ENCODE measurements at places on chromosomes 1 and 21. TPM values are rescaled to one million over a fixed set of nuclear protein-coding genes. Genes with fewer than 3 reads are reported as not detected.

GRCh38 chr1:16371725-16372124 lies 4.7 kb downstream of the SZRD1 start:
- no peak for DNase-seq

- no peak for DNase-seq
Measured at GRCh38 chr1:118992868-118993699, 4.9 kb upstream of the TBX15 start.

GRCh38 chr21:45877821-45878469 lies 103.6 kb upstream of the COL6A1 start:
- no peak for DNase-seq

- no peak for DNase-seq
Measured at GRCh38 chr1:64754173-64754572, 9.3 kb downstream of the RAVER2 start.

The OR2T11 gene
- not detected for total RNA-seq

The XCL1 gene
- total RNA-seq = not detected

The LAMC2 gene
- total RNA-seq = 14.8 TPM

- DNase-seq = no peak
Measured at GRCh38 chr21:43338951-43339350, 88.0 kb downstream of the SIK1 start.

DNA sequence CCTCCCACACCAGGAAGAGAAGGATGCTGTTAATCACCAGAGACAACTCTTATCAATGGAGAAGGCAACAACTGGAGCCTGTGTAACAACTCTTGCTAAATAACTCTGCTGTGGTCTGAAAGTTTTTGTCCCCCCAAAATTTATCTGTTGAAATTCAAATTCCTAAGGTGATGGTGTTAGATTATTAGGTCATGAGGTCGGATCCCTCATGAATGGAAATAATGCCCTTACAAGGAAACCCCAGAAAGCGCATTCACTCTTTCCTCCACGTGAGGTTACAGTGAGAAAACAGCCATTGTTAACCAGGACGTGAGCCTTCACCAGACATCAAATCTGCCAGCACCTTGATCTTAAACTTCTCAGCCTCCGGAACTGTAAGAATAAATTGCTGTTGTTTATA lies 141.9 kb upstream of the CXADR start:
- DNase-seq = no peak

The FAM229A gene
- 8.7 TPM for total RNA-seq

DNA sequence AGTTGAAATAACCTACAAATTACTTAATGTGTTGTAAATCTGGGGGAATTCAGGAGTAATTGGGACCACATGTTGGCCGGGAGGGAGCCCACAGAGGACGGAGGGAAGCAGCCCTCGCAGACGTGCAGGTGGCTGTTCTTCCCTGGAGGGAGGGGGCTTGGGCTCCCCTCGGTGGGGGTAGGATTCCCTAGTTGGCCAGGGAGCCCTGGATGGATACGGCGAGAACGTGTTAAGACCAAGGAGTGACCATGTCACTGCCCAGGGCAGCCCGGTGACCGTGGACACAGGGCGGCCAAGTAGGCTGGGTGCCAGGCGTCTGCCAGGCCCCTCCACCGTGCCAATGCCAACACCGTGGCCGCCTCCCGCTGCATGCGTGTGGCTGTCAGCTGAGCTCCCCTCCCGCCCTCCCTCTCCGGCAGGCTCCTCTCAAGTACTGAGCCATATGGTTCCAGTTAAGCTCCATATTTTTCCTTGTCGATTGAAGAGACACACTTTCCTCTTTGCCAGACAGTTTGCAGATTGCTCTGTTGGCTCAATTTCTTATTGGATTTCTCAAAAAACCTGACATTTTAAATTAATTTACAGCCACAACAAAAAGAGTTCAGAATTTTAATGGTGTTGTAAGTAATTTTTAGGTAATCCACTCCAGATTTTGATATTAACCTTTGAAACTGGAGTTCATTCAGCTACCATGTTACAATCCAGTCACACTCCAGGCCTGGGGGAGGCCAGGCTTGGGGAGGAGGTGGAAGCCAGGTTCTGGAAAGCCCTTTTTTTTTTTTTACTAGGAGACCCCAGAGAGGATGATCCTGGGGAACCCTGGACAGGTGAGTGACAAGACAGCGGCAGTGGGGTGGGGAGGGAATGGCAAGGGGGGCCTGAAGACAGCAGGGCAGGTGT lies 71.2 kb downstream of the CASZ1 start:
- DNase-seq = no peak

GRCh38 chr1:11414926-11415538 lies 63.9 kb upstream of the DISP3 start:
- DNase-seq = no peak

GRCh38 chr1:155977690-155978324 lies 540 bp downstream of the ARHGEF2 start:
- DNase-seq = no peak

The NOC2L gene
- 75.1 TPM for total RNA-seq

- DNase-seq = no peak
Measured at GRCh38 chr1:228114827-228115226, 5.7 kb upstream of the MRPL55 start.

The PRRX1 gene
- total RNA-seq = 142 TPM

The OR2T33 gene
- total RNA-seq = not detected

- no peak for DNase-seq
Measured at GRCh38 chr21:35070436-35070835, 21.3 kb upstream of the RUNX1 start.

- DNase-seq = no peak
Measured at GRCh38 chr21:29072873-29073221, 601 bp downstream of the CCT8 start.

GRCh38 chr1:206133751-206134415 lies 16.7 kb upstream of the AVPR1B start:
- no peak for DNase-seq

GRCh38 chr1:9909234-9910046 lies 629 bp downstream of the CTNNBIP1 start:
- DNase-seq = no peak

DNA sequence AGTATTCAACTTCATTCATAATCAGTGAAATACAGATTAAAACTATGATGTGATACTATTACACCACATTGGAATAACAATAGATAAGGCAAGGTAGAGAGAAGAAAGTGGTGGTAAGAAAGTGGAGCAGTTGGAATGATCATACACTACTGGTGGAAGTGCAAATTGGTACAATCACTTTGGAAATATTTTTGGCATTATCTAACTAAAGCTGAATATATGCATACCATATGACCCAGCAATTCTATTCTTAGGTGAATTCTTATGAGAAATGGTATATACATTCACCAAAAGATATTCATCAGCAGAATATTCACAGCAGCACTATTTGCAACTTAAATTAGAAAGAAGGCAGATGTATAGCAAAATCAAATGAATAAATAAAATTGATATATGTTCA lies 21.4 kb upstream of the PTPRC start:
- DNase-seq = no peak

GRCh38 chr1:224921354-224921753 lies 8.1 kb upstream of the DNAH14 start:
- DNase-seq = no peak

DNA sequence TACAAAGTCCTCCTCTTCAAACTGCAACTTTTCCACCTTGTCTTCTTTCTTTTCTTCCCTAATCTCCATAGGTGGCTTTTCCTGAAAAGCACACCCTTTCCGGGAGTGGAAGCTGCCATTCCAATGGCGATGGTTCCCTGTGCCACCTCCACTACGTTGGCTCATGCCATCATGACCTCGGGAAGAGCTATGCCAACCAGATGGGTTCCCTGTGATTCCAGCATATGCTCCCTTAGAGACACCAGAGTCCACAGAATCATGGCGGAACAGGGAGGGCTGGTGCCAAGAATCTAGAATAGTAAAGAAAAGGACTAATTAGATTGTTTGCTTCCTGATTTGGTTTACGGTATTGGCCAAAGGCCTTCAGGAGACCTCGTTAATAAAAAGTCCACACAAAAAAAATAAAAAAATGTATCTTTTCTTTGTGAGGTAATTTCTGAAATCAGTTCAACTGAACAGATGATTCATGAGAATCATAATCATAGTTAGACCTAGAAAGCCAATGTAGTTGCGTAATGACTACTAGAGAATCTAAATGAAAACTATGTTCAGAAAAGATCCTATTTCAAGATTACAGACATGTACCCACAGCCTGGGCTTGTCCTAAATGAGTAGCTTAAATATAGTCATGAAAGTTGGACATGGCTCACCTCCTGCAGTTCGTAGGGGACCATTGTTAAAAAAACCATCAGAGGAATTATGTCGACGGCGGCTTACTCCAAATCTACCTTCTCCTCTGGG lies 30.9 kb upstream of the CCDC17 start:
- DNase-seq = no peak

The APOBEC4 gene
- not detected for total RNA-seq

The SEC16B gene
- total RNA-seq = 0.69 TPM

GRCh38 chr1:54548389-54549044 lies 489 bp downstream of the ACOT11 start:
- peak; percentile 51 for DNase-seq

The LRIF1 gene
- total RNA-seq = 15.7 TPM

DNA sequence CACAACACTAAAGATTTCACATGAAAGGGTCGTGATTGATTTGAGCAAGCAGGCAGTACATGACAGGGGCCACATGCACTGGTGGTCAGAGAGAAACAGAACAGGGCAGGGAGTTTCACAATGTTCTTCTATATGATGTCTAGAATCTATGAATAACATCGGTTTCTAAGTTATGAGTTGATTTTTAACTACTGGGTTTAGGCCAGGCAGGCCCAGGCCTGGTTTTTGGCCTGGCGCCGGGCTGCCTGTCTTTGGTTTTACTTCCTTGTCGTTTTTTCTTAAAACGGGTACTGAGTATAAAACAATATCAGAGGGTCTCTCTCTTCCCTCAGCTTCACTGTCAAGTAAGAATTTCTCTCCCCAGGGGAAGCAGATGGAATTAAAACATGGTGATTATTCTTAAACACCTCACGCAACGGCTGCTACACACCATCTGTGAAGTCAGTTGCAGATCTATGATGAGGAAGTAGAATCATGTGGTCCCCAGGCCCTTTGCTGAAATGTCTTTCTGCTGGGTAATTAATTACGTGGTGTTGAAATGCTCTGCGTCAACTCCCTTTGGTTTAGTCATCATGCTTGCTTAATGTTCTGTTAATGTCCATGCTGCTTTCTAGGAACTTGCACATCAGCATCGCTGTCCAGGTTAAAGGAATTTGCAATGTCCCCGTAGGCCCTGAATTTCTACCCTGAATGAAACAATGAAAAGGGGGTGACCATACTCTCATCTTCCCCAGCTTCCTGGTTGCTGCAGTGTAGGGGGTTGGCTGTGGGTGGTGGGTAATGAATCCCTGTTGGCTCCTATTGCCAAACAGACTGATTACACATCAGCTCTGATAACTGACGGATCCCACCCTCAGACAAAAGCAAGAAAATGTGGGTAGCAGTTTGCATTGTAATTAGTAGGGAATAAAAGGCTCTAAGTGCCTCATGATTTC lies 70.3 kb downstream of the SERINC2 start:
- DNase-seq = no peak

DNA sequence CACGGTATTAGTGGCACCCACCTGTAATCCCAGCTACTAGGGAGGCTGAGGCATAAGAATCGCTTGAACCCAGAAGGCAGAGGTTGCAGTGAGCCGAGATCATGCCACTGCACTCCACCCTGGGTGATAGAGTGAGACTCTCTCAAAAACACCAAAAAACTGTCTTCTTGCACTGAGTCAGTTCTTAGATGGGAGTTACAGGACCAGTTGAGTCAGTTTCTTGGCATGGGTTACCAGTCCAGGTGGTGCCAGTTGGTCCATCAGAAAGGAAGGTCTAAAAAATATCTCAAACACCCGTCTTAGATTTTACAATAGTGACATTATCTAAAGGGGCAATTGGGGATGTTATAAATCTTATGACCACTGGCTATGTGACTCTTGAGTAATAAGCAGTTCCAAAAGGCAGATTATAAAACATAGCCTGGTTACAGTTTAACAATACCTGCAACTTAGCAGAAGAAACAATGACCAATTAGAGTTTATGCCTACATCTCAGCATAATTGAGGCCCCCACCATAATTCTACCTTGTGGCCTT lies 206.9 kb upstream of the FGGY start:
- DNase-seq = no peak

The GCLM gene
- total RNA-seq = 16.6 TPM

GRCh38 chr1:47568763-47569162 lies 130.9 kb downstream of the FOXD2 start:
- no peak for DNase-seq

The PPM1J gene
- 2.6 TPM for total RNA-seq

- DNase-seq = no peak
Measured at GRCh38 chr21:43645976-43646375, 13.3 kb downstream of the HSF2BP start.

GRCh38 chr1:61997123-61997522 lies 197.5 kb upstream of the L1TD1 start:
- no peak for DNase-seq

The S100A8 gene
- total RNA-seq = 678 TPM

The C1orf105 gene
- total RNA-seq = not detected

DNA sequence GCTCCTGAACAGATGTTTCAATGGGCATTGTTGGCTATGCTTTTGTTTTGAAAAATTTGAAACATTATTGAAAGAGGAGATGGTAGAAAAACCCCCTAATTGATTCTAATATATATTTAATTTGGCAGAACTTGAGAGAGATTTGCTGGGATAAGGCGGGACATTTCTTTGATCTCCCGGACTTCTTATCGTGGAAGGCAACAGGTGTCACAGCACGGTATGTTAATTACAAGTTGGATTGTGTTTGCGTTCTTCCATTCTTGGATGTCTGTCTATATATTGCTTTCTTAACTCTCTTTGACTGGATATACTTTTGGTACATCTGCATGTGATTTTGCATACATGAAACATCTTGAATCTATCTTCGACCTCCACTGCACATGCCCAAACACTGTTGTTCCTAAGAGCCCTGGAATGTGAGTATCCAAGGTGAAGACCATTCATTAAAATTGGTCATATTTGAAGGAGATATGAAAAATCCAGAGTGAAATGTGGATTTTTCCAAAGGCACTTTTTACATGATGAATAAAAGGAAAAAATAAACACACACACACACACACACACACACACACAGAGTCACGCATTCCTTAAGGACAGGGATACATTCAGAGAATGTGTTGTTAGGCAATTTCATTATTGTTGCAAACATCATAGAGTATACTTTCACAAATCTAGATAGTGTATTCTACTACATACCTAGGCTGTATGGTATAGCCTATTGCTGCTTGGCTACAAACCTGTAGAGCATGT lies 81.9 kb downstream of the FGGY start:
- no peak for DNase-seq

- DNase-seq = no peak
Measured at GRCh38 chr1:75722966-75723365, 1.5 kb upstream of the ACADM start.
